ENCODE measurements at places on chromosomes 12 and 14.
A peak's percentile ranks its signal among the peaks of the same experiment; 100 is the strongest.

GRCh38 chr12:2288001-2288400, 235.2 kb downstream of the CACNA1C start:
- no peak for DNase-seq

DNA sequence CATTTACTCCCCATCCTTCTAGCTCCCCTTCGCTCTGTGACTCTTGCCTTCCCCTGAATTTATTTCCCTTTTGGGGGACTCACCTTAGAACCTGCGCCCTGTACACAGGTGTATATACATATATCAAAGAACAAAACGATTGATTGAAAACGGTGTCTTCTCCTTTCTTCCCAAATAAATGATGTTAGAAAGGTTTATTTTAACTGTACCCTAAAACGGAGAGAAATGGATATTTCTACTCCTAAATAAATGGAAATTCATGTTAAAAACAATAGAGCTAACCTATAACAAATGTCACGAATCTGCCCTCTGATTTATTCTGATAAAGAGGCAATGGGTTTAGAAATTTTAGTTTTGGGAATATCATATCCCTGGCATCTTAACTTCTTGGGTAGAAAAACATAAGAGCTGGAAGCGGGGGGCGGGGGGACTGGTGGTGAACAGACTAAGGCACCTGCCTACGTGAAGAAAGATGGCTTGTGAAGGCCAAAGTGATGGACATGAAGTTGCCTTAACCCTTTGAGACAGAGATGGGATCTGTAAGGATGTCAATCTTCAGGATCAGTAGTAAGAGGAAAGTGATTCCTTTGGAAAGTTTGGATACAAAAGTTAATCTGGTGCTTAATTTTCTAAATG, 8.8 kb upstream of the LHX5 start:
- no peak for DNase-seq

- DNase-seq = no peak
Measured at GRCh38 chr12:93836620-93837260, 159.6 kb downstream of the CRADD start.

DNA sequence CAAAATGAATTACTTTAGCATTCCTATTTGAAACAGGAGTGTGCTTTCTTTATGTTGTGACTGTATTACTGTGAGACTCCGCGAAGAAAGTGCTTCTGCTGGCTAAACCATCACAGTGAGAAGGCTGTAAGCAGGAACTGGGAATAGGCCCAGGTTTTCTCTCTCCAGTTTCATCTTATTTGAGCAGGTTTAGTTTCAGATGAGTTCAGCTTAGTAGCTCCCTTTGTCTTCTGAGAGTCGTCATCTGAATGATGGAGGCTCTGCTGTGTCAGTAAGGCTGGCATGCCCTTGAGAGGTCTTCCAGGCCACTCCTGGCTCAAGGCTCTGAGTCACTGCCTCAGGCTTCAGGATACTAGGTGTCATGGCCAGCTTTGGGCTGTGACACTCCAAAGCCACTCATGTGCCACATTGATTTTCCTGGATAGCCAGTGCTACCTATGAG, 205.6 kb upstream of the RGS6 start:
- no peak for DNase-seq

DNA sequence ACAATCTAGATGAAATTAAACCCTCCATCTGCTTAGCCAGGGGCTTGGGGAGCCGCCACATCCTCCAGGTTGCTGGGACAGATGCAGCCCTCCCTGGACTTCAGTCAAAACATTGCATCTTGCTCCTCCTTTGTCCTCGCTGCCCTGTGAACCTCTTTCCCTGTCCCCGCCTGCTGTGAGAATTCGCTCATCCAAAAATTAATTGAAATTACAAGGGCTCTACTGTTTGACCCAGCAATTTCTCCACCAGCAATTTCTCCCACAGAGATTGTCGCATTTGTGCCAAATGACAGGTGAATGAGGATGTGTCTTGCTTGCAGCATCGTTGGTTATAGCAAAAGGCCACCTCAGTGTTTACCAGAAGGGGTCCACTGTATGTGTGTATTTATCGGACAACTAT, 5.0 kb upstream of the POP5 start:
- DNase-seq = no peak

GRCh38 chr14:65704850-65705249, 292.3 kb downstream of the FUT8 start:
- DNase-seq = no peak

DNA sequence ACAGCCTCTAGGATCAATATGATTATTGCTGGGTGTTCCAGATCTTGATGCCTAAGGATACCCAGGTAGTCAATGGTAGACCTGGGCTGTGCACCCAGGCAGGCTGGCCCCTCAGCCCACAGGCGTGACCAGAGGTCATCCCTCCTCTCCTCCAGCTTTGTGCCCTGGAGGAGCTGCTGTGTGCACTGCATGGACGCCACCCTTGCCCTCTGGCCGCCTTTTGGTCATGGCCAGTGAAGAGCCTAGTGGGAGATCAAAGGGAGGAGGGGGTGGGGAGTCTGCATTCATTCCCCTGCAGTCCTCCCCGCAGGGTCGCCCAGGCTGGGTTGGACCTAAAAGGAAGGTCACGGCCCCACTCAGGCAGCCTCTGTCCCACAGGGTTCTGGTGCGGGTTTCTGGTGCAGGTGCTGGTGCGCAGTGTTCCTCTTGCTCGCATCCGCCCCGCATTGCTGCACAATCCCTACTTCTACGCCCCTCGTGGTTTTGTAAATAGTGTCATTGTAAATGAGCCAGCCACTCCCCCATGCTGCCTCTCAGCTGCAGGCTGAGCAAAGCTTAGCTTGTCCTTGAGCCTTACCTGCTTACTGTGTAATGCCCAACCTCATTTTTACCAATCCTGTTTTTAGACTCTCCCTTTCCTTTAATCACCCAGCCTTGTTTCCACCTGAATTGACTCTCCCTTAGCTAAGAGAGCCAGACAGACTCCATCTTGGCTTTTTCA, 55.3 kb downstream of the PSMA6 start:
- DNase-seq = no peak

- no peak for DNase-seq
Measured at GRCh38 chr14:52046376-52046917, 22.4 kb downstream of the NID2 start.

DNA sequence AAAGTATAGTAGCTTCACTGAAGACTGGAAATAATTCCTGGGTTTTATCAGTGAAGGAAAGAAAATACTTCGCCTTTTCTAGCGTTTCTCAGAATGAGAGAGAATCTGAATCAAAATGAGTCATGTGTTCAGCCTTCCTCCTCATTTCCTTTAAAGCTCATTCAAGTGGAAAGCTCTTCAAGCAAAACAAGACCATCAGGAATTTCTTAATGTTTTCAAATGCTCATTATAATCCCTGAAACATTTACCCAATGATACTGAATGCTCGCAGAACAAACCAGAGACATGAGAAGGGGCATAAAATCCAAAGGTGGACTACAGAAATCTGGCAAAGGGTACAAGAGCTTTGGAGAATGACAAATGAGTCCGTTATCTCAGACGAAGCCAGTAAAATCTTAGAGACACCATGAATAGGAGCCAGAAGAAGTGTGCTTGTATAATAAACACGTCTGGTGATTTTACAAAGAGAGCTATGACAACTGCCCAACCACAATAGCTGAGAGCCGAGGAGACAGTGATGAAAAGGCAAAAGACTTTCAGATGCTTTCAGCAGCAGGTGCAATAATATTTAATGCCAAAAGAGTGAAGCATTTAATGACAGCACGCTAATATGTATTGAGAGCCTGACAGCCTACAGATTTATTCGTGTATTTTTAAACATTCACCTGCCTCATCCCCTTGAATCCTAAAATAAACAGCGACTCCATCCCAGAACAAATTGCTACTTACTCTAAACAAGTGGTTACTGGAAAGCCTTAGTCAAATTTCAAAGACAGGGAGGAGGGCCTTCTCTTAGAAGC, 19.0 kb downstream of the SPRING1 start:
- no peak for DNase-seq

- DNase-seq = no peak
Measured at GRCh38 chr12:56134897-56135296, 6.8 kb downstream of the ESYT1 start.

GRCh38 chr12:129310346-129310745, 457.1 kb downstream of the GLT1D1 start:
- DNase-seq = no peak

DNA sequence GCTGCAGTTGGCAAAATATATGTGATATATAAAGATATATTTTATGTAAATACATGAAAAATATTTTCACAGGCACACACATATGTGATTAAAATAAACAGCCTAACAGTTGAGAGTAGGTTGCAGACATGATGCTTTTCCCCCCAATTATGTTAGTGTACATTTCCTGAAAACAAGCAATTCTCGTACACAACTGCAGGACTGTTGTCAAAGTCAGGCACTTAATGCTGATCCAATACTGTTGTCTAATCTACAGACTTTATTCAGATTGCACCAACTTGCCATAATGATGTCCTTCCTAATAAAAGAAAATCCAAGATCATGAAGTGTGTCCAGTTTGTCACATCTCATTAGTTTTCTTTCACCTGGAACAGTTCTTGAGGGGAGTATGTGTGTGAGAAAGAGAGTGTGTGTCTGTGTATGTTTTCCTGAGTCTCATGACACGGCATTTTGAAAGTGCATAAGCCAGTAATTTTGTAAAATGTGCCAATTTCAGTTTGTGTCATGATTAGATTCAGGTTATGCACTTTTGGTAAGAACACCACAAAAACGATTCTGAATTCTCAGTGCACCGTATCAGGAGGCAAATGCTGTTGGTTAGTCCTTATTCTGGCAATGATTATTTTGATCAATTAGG, 16.5 kb upstream of the SEL1L start:
- no peak for DNase-seq

- DNase-seq = no peak
Measured at GRCh38 chr12:106673141-106673540, 90.3 kb downstream of the RFX4 start.

DNA sequence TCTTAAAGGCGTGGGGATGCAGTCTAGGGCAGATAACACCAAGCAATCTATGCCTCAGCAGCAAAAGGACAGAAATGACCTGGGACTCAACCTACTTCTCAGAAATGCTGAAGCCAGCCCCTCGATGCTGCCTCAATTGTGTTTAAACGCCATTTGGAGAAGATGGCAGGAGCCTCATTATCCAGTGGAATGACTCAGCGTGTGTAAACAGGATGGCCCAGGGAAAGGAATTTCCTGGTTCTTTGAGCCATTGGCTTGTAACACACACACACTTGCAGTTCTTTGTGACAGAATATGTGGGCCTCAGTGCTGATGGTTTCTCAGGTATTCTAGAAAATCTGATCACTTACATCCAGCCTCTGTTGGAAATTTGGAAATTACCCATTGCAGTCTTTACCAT, 154.3 kb downstream of the NTF3 start:
- no peak for DNase-seq

DNA sequence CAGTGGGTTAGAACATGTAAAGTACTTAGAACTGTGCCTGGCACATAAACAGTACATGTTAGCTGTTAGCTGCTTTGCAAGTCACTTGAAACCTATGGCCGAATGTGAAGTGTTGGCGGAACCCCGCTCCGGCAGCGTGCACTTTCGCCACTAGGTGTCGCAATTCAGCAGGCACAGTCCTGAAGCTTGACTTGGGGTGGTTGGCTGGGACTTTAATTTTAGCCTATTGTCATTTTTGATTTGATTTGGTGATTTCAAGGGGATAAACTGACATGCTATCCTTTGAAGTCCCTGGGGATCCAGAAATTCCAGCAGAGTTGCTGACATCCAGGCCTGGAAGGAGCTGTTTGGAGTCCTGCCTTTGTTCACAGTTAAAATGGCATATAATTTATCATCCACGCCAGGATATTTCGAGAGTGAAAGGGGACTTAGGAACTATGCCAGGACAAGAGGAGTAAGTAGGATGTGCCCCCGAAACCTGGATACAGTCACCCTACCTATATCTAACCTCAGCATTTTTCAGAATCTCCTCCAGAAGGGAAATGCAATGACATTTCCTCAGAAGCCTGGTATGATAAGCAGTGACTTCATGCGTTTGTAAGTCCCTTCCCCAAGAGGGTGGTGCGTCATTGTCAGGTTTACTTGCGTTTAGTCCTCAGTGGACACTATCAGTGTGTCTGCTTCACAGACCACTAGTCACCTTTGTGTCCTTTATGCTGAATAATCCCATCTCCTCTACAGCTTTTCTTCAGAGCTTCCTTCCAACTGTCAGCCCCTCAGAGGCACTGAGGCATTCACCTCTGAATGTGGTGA, 3.5 kb upstream of the TSPAN9 start:
- peak; percentile 89 for DNase-seq

- DNase-seq = no peak
Measured at GRCh38 chr14:63857466-63858030, 4.7 kb downstream of the SYNE2 start.

DNA sequence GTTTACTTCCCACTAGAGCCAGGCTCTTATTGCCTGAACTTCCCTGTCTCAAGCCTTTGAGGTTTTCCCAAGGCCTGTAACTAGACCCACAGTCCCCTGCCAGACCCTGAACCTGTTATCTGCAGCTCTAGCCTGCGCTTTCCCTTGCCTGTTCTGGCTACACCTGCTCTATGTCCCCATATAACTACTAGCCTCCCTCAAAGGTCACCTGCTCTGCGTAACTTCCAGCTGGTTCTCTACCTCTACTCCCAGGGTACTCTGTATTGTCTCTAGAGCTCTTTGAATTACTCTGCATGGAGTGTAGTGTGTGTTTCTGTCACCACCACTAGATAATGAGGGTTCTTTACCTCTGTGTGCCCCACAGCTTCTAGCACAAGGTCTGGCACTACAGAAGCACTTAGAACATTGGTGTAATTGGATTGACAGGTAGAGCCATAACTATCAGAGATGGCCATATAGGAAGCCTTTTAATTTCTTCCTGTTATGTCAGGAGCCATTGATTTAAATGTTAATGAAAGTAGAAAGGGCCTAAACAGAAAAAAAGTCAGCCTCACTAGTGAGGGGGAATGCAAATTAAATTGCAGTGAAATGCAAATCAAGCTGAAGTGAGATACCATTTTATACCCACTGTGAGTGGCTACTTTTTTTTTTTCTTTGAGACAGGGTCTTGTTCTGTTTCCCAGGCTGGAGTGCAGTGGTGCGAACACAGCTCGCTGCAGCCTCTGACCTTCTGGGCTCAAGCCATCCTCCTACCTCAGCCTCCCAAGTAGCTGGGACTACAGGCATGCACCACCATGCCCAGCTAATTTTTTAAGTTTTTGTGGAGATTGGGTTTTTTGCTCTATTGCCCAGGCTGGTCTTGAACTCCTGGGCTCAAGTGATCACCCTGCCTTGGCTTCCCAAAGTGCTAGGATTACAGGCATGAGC, 47.8 kb downstream of the EID3 start:
- no peak for DNase-seq

DNA sequence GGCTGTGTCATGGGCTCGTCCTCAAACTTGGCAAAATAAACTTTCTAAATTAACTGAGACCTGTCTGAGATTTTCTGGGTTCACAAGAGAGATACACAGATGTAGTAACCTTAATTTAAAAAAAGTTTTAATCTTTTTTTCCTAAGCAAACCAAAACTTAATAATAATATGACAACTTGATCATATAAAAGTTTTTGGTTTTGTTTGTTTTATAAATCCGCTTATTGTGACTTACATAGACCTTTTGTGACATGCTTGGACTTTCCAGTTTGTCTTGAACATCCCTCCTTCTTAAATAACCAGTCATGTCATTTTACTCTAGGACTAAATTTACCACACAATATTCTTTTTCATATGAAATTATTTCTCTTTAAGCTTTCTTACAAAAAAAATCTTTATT, 8.5 kb downstream of the RDH12 start:
- DNase-seq = no peak

- DNase-seq = no peak
Measured at GRCh38 chr12:68510397-68510796, 100.3 kb upstream of the RAP1B start.

GRCh38 chr12:108568338-108569154, 6.2 kb downstream of the ISCU start:
- DNase-seq = no peak

GRCh38 chr14:24959791-24960331, 90.1 kb downstream of the STXBP6 start:
- no peak for DNase-seq
